Neural progenitor cell (in vitro differentiated cells): ENCODE measurements at places on chromosomes 11 and 22.

GRCh38 chr22:41856469-41856868 is 23.6 kb downstream of the SREBF2 start:
- no peak overlapping the region for H3K4me3 ChIP-seq
- H3K27ac ChIP-seq, result no peak overlapping the region
- no peaks in the 10 kb centered on the region for H3K36me3 ChIP-seq
- H3K27me3 ChIP-seq, result no peaks in the 10 kb centered on the region
- H3K4me1 ChIP-seq, result peaks cover 4% of the 10 kb centered on the region

- H3K27ac ChIP-seq, result no peak overlapping the region
- H3K27me3 ChIP-seq, result no peaks in the 10 kb centered on the region
- no peak for DNase-seq
- no peak overlapping the region for H3K4me3 ChIP-seq
Measured at GRCh38 chr22:17222503-17222902, 3.3 kb upstream of the ADA2 start.

DNA sequence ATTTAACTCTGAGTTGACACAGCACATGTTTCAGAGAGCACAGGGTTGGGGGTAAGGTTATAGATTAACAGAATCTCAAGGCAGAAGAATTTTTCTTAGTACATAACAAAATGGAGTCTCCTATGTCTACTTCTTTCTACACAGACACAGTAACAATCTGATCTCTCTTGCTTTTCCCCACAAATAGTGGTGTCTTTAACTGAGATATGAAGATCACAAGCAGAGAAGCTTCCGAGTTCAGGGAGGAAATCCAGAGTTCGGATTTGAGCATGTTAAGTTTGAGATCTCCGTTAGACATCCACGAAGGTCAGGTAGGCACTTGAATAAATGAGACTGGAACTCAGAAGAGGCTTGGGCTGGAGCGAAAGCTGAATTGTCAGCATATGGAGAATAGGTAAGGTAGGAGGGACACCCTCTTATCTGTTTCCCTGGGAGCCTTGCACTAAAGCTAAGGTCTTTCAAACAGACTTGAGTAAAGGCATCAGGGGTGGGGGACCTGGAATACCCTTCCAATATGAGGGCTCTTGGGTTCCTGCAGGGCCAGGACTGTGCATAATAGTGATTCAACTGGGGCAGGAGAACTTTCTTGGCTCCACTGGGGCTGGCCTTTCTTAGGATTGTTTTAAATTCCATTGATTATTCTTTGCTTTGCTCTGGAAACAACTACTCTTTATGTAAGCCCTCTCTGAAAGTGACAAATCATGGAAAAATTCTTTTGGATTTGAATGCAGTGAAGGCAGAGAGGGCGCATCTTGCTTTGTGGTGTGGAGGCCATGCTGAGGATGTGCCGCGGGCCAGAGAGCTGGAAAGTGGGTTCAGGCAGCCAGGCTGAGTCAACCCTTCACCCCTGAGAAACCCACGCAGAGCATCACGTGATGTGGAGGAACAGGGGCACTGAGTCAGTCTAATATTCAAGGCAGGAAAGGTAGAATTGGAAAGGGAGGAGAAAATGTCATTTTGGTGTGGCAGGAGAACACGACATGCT is 62.7 kb upstream of the AMPD3 start:
- no peak for DNase-seq
- no peaks in the 10 kb centered on the region for H3K27me3 ChIP-seq
- no peak overlapping the region for H3K4me3 ChIP-seq

GRCh38 chr11:43969543-43969942 is 27.1 kb downstream of the C11orf96 start:
- no peak overlapping the region for H3K4me3 ChIP-seq
- no peaks in the 10 kb centered on the region for H3K4me1 ChIP-seq
- H3K36me3 ChIP-seq, result no peaks in the 10 kb centered on the region
- no peak overlapping the region for H3K27ac ChIP-seq
- no peaks in the 10 kb centered on the region for H3K27me3 ChIP-seq

GRCh38 chr11:114348200-114349191 is 51.8 kb downstream of the C11orf71 start:
- H3K27ac ChIP-seq, result no peak overlapping the region
- no peaks in the 10 kb centered on the region for H3K4me1 ChIP-seq
- no peaks in the 10 kb centered on the region for H3K27me3 ChIP-seq
- H3K4me3 ChIP-seq, result no peak overlapping the region

DNA sequence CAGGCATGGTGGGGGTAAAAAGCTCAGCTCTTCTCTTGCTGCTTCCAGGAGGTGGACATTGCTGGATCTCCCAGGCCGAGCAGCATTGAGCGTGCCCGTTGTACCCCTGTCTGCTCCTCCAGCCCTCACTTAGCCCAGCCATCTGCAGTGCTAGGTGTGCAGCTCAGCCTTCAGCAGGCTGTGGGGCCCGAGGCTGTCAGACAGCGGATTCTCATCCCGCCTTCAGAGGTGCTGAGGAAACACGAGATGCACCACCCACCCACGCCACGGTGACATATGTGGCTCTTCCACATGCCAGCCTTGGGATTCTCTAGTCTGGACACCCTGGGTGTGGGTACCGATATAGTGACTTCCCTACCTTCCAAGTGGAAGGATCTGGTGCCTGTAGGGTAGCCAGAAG is 48.9 kb upstream of the NECTIN1 start:
- H3K4me1 ChIP-seq, result peaks cover 8% of the 10 kb centered on the region
- H3K4me3 ChIP-seq, result no peak overlapping the region
- no peak for DNase-seq
- H3K27me3 ChIP-seq, result peaks cover 4% of the 10 kb centered on the region

GRCh38 chr11:108534274-108534882 is 36.2 kb upstream of the POGLUT3 start:
- peaks cover 18% of the 10 kb centered on the region for H3K4me1 ChIP-seq
- no peaks in the 10 kb centered on the region for H3K27me3 ChIP-seq
- no peaks in the 10 kb centered on the region for H3K36me3 ChIP-seq
- no peak overlapping the region for H3K4me3 ChIP-seq
- DNase-seq, result no peak

DNA sequence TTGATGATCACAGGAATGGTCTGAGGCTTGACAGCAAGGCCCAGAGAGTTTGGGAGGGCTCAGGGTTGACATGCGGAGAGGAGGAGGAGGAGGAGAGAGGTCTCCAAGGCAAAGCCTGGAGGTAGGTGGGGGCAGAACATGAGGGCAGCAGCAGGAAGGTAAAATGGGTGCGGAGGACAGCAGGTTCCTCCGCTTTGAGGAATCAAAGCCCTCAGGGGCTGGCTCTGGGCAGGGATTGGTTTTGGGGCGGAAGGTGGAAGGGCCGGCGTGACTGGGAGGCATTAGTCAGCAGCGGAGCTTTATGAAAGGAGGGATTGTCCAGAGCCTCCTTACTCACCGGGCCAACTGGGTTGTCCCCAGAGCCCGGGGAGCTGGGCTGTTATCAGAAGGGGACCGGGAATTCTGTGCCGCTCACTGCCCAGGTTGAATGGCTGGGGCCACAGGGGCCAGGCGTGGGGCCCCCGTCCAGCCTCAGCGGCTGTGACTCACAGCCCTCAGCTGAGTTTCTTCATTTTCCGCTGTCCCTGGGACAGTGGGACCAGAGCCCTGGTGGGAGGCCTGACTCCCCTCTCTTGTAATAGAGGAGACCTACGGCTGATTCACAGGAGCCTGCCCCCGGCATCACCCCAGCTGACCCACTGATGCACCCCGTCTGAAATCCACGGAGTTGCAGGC is 36.2 kb downstream of the LIF start:
- peaks cover 11% of the 10 kb centered on the region for H3K4me1 ChIP-seq
- H3K4me3 ChIP-seq, result no peak overlapping the region
- no peaks in the 10 kb centered on the region for H3K27me3 ChIP-seq
- H3K27ac ChIP-seq, result no peak overlapping the region

DNA sequence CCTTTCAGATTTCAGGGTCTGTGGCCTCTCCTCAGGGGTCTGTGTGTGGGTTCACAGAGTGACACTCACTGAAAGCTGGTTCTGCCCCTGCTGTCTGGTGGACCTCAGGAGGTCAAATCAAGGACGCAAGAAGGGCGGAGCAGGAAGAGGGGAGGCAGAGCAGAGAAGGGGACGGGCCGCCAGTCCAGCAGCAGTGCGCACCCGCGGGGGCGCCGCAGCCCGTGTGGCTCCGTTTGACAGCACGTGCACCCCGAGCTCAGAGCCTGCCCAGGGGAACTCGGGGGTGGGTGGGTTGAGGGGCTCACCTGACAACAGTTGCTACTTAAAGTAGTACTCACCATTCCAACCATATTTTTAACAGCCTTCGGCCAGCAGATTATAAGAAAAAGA is 71.4 kb upstream of the PITPNB start:
- H3K27me3 ChIP-seq, result no peaks in the 10 kb centered on the region
- H3K36me3 ChIP-seq, result no peaks in the 10 kb centered on the region
- no peak overlapping the region for H3K4me3 ChIP-seq
- no peaks in the 10 kb centered on the region for H3K4me1 ChIP-seq
- H3K27ac ChIP-seq, result no peak overlapping the region
- DNase-seq, result no peak

DNA sequence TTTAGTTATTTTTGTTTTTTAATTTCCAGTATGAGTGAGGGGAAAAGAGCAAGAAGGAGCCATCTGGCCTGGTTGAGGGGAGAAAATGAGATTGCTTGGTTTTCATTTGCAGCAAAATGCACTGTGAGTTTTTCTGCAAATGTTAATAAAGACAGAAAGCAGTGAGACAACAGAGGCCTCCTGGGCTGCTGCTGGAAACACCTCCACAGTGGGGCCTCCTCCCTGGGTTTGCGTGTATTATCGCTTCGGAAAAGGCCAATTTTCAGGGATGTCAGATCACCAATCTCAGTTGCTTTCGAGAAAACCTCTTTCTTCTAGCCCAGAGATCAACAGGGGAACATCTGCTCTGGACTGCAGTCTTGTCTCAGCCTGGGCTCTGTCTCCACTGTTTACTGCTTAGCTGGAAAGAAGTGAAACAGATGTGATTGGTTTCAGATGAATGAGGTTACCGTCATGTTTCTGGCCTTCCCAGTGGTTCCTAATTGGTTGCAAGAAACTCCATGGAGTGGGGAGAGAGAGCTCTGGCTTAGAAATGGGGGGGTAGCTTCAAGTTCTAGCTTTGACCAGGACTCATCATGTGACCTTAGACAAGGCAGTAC is 17.3 kb downstream of the TSPAN18 start:
- peaks cover 16% of the 10 kb centered on the region for H3K4me1 ChIP-seq
- H3K36me3 ChIP-seq, result no peaks in the 10 kb centered on the region
- H3K27me3 ChIP-seq, result no peaks in the 10 kb centered on the region
- H3K27ac ChIP-seq, result no peak overlapping the region
- no peak overlapping the region for H3K4me3 ChIP-seq
- no peak for DNase-seq

DNA sequence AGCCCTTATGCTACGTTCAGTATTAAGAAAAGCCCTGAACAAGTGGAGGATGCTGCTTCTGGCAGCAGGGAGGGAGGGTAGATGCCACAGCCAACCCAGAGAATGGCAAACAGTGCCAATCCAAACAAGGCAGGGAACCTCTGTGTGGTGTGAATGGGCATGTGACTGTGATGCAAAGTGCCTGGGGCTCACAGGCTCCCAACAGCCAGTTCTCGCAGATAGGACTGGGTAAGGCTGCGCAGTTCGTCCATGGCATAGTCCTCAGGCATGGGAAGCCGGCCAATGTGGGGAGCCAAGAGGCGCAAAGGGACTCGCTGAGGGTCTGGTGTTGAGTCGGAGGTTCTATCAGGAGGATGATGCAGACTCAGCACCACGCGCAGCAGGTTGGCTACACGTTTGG is 4.8 kb upstream of the CHRNA10 start:
- peaks cover 23% of the 10 kb centered on the region for H3K36me3 ChIP-seq
- no peak for DNase-seq
- no peaks in the 10 kb centered on the region for H3K27me3 ChIP-seq
- H3K4me3 ChIP-seq, result no peak overlapping the region
- H3K4me1 ChIP-seq, result no peaks in the 10 kb centered on the region
- H3K27ac ChIP-seq, result no peak overlapping the region

DNA sequence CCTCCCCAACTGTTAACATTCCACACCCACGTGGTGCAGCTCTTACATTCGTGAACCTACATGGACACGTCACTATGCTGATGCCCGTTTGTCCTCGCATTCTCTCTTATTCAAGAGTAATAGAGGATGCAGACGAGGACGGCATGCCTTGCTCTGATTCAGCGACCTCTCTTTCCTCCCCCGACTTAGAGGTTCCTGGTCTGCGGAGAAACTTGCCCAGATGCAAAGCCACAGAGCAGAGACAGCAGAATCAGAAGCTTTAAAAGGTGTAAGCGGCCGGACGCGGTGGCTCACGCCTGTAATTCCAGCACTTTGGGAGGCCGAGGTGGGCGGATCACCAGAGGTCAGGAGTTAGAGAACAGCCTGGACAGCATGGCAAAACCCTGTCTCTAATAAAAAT is 288.0 kb downstream of the NTM start:
- H3K36me3 ChIP-seq, result no peaks in the 10 kb centered on the region
- DNase-seq, result no peak
- H3K4me3 ChIP-seq, result no peak overlapping the region
- H3K4me1 ChIP-seq, result peaks cover 54% of the 10 kb centered on the region

DNA sequence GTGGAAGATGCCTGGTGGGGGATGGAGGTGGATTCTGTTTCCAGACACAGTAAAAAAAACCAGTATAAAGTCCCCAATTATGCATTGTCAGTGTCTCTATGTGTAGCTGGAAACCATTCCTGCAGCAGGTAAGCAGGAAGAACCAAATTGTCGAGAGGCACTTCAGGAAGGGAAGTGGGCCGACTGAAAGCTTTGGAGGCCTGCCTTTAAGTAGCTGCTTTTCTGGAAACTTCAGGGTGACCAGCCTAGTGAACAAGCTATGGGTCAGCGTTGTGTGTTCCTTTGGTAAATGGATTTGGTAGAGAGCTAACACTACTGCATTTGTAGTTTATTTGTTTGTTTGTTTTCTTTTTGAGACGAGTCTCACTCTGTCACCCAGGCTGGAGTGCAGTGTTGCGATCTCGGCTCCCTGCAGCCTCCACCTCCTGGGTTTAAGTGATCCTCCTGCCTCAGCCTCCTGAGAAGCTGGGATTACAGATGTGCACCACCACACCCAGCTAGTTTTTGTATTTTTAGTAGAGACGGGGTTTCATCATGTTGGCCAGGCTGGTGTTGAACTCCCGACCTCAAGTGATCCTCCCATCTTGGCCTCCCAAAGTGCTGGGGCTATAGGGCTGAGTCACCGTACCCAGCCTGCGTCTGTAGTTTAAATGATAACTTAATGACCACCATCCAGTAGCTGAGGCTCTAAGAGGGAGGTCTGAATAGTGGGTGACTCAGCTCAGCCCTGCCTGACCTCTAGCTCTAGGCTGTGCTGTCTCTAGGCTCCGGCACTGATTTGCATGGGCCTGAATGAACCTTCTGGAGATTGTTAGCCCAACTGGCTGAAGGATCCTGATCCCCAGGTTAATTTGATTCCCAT is 12.8 kb downstream of the PTPRJ start:
- no peak for DNase-seq
- H3K27me3 ChIP-seq, result no peaks in the 10 kb centered on the region

DNA sequence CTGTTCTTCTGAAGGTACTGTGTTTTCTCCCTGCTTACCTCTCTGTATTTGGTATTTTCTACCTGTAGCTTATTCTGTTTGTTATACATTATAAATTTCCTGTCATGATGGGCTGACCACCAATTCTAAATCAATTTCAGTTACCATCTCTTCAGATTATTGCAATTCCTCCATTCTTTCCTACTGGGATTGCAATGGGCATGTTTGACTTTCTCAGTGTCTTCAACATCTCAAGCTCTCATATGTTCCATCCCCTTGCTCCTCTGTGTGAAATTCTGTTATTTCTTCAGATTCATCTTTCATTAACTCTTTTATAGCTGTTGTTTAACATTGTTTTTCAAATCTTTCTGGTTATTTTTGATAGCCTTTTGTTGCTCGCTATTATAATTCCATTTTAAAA is 15.5 kb upstream of the C22orf39 start:
- no peak overlapping the region for H3K4me3 ChIP-seq
- H3K27ac ChIP-seq, result no peak overlapping the region
- no peaks in the 10 kb centered on the region for H3K27me3 ChIP-seq
- H3K4me1 ChIP-seq, result no peaks in the 10 kb centered on the region
